ENCODE measurements at places on chromosomes 1 and 21.

DNA sequence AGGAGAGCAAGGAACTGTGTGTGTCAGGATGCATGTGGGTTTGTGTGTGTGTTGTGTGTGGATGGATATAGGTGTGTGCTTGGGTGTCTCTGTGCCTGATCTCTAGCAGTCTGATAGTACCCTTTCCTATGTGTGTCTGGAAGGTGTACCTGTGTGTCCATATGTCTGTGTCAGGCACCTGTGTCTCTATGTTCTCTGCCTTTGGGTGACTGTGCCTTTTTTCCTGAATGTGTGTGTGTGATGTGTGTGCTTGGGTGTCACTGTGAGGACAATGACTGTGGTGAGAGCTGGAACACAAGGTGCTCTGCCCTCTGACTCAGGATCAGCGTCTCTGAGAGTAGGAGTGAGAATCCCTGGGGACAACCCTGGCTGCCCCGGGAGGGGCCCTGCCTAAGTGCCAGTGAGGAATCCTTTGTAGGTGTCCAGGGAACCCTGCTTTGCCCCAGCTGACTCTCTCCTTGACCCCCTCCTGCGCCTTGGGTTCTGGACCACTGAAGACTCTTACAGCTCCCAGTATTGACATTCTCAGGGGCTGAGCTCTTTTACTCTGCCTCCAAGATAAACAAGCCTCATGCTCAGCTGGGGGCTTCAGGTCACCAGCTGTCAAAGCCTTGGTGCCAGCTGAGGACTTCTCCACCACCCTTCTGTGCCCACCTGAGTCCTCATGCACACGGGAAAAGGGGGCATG is 735 bp upstream of the EFNA3 start:
- no peak for DNase-seq

DNA sequence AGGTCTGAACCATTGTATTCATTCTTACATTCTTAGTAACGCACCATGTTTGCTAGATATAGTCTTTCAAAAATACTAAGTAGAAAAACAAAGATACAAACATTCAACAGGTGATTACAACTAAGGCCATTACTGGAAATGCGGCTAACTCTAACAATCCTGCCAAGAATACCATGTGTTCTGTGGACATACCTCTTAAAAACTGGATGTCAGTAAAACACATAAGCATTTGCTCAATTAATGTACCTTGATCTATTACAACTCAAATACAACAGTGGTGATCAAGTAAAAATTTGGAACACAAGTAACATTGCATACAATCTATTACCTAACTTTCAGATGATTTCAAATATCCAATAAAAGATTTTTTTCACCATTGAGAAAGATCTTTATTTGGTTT is 15.4 kb downstream of the ANGPTL3 start:
- no peak for DNase-seq

GRCh38 chr1:63907051-63907450 is 133.2 kb downstream of the ROR1 start:
- DNase-seq: no peak

DNA sequence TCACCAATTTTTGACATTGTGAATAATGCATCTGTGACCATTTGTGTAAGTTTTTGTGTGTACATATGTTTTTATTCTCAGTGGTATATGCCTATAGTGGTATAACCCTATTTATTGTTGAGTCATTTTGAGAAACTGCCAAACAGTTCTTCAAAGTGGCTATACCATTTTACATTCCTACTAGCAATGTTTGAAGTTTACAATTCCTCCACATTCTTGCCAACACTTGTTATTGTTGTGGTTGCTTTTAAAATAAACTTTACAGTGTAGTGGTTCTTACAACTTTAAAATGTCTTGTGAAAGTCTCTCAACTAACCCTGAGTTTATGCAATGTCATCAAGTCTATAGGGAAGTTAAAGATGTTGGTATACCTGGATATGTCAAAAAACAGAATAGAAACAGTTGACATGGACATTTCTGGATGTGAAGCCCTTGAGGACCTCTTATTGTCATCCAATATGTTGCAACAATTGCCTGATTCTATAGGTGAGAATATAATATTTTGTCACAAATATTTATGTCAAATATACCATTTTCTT is 219.4 kb downstream of the LRRC40 start:
- no peak for DNase-seq

DNA sequence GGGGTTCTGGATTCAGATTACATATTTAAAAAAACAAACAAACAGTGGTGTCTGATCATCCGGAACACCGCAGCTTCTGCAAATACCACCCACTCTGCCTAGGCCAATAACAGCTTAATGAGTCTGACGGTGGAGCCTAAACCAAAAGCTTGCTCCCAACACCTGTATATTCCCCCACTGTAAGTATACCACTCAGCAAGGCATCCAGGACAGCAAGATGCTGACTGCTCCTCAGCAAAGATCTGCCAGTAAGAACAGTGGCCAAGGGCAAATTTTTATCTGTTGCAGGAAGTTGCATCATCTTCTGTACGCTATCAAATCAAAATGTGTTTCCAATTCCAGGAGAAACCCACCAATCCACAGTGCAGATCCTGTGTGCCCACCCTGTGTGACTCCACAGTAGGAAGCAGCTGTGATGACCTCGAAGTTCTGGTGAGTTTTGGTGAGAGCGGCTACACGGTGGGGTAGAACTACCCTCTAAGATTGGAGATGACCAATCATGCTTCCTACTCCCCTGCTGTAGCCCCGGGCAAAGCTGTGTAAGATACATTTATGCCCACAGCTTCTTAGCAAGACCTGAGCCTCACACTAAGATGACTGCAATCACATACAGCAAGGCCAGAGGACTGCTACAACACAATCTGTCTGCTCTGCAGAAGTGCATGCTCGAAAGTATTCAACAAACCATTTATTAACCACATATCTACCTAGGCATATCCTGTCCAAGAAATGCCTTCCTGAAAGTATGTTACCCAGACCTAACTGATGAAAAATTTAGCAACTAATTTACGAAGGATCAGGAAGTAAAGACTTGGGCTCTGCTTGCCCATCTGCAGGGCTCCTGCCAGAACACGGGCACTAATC is 30.5 kb downstream of the SIPA1L2 start:
- no peak for DNase-seq

- DNase-seq: no peak
These were observed 10.6 kb downstream of the PLXNA2 start for GRCh38 chr1:208233546-208233945.

- DNase-seq: peak; percentile 17
These were observed 978 bp downstream of the PRDM15 start for GRCh38 chr21:41877901-41878830.

DNA sequence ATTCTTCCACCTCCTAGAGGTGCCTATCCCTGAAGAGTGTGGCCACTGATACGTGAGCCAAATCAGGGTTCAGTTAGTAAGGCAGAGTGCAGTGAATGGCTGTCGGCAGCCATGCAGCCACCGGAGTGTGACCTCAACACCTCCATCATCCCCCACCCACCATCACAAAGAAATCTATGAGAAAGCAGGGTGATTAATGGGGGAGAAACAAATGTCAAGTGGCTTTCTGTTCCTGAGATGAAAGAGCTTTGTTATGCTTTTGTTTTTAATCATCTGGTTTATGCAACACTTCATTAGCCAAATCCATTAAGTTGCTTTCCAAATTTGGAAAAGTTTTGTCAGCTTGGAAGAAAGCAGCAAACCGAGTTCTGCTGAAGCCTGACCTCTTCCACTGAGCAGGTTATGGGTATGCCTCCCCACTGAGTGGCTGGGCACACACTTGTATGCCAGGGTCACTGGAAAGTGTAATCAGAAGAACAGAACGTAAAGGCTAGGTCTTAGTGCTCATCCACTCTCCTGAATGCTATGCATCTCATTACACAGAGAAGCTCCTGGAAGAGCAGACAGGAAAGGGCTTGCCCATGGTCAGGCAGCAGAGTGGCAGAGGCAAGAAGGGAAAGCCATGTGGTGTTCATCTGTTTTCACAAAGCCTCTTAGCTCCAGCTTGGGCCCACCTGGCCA is 57.1 kb upstream of the ATP1B1 start:
- no peak for DNase-seq

All from activated effector memory CD4-positive, alpha-beta T cell treated with Interleukin-2 at 50 U/mL for 16 hours (primary cell).